Renal cortical epithelial cell (primary cell): ENCODE measurements at places on chromosomes 2 and 18.

DNA sequence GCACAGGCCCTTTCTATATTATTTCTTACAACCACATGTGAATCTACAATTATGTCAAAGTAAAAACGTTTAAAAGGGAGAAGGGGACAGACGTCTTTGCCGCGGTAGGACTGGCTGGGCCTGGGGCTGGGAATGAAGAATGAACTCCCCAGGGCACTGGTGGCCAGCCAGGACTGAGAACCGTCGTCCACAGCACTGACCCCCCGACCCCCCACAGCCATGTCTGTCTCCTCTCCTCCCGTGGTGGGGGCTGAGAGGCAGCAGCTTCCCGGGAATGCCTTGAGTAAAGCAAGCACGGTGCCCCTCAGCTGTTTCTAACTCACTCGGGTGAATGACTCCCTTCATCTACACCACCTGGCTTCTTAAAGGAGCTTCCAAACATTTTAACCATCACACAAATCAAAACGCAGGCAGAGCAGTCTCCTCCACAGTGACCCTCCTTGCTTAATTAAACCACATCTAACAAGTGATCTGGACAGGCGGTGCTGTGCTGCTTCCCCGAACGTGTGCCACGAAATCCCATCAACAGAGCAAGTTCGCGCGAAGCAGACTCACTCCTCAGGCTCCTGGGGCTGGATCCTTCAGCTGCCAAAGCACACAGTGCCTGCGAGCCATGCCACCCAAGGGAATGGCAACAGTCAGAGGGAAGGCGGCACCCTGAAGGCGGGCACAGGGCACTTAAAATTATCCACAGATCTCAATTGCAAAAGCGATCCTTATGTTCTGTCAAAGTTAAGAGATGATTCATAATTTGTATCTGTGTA lies 217.7 kb downstream of the EIPR1 start:
- no peak for DNase-seq

- DNase-seq = no peak
Observed at GRCh38 chr2:216681683-216682082, 13.7 kb downstream of the IGFBP5 start.

DNA sequence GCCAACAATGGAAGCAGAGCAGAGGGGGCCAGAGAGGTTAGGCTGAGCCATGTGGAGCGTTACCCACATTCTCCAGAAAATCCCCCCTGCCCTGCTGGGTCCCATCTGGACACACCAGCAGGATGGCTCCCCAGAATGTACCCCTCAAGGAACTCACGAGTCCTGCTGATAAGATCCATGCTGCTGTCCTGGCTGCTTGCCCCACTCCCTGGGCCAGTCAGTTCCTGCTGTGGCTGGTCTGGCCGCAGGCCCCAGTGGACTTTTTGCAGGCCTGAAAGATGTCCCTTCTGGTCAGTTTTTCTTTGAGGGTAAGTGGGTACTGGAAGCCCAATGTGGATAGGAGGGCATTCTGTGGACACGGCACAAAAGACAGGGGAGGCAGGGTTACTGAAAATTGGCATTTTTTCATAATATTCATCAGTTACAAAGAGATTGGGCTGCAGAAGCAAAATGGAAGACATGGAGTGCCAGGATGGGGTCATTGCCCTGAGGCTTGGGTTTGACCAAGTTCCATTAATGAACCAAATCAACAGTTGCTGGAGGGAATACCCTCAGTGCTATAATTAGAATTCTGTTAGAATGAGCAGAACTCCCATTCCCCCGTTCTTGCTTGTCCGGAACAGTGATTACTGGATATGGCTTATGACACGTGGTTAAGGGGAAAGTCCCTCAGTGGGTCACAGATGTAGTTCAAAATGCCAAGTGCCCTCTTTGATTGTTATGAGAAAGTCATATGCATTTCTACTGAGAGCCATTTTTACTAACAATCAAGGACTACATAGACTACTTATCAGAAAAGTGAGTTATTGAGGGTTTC lies 38.7 kb downstream of the SLC4A5 start:
- no peak for DNase-seq

DNA sequence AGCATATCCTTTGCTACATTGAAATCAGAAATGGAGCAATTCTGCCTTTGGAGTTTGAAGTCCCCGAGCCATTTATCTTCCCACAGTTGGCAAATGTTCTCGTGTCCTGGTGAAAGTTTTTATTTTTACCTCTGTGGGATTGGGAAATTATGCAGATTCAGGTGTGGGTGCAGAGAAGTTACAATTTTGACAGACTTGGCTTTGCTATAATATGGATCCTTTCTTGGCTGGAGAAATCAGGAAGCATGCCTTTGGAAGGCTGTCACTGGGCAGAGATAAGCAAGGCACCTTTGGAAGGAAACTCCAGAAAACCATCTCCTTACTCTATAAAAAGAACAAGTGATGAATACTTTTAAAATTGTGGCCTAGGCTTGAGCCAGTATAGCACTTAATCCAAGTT lies 278.3 kb downstream of the SETBP1 start:
- DNase-seq = no peak

GRCh38 chr18:13993730-13994129 lies 78.4 kb upstream of the MC2R start:
- DNase-seq = no peak

DNA sequence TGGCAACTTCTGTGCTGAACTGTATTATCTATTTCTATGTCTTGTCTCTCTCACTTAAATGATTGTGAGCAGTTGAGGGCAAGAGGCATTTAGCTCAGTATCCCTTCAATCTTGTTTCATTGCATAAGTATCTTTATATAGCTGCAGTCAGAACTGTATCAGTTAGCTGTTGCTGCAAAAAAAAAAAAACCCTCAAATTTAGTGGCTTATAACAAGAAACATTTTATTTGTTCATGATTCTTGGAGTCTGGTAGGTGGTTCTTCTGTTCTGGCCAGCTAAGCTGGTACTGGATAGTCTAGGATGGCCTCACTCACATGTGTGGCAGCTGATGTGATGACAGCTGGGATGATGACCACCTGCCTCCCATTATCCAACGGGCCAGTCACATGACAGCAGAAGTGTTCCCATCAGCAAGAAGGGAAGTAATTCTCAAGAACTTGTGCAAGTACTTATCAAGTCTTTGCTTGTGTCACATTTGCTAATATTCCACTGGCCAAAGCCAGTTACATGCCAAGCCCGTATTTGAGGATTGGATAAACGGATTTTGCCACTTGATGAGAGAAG lies 67.8 kb downstream of the SLC4A3 start:
- DNase-seq = no peak

DNA sequence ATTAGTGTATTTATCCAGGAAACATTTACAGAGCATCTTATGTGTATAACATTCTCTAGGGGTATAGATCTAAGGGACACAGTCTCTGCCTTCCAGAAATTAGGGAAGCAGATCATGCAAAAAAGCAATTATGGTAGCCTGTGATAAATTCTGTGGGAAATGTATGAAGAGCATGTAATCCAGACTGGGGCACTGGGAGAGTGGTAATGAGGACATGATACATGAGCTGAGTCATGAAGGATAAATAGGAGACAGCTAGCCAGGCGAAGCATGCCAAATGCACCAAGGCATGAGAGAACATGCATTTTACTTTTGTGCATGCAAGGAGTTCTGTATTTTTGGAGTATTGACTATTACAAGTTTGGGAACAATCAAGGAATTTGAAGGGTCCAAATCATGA lies 8.9 kb upstream of the RPRM start:
- DNase-seq = no peak

DNA sequence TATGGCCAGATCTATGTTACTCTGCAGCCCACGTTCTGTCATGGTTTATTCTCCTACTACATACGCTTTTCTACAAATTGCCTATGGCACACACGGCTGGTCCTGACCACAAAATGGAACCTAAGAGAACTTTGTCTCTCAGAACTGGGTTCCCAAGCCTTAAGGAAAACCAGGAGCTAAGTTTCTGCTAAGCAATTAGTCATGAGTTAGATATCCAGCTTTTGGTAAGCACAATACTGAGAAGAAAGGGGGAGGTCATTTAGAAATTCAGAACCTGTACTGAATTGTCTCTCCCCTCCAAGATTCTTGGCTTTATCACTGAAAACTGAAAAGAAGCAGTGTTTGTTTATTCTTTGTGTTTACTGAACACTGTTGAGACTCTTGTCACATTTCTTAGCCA lies 283.5 kb upstream of the TANK start:
- DNase-seq = peak; percentile 19

DNA sequence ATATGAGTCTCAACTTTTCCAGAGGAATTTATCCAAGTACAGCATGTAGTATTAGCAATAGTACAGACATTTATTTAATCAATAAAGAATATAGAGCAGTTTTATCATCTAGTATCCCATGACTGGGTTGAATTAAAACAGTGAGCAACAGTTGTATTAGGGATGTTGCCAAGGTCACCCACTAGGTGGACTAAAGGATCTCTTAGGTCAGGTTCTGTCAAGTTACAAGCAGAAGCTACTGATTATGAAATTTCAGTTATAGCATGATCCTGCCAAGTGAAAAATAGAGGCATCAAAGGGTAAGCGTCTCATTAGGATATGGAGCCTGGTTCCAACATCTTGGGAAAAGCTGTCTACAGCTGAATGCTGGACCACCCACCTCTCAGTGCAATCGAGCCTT lies 52.1 kb upstream of the LAPTM4A start:
- DNase-seq = peak; percentile 63

- no peak for DNase-seq
Observed at GRCh38 chr2:108923736-108924579, 65.1 kb downstream of the EDAR start.

- DNase-seq = peak; percentile 86
Observed at GRCh38 chr2:234291765-234292204, 205.1 kb downstream of the ARL4C start.

DNA sequence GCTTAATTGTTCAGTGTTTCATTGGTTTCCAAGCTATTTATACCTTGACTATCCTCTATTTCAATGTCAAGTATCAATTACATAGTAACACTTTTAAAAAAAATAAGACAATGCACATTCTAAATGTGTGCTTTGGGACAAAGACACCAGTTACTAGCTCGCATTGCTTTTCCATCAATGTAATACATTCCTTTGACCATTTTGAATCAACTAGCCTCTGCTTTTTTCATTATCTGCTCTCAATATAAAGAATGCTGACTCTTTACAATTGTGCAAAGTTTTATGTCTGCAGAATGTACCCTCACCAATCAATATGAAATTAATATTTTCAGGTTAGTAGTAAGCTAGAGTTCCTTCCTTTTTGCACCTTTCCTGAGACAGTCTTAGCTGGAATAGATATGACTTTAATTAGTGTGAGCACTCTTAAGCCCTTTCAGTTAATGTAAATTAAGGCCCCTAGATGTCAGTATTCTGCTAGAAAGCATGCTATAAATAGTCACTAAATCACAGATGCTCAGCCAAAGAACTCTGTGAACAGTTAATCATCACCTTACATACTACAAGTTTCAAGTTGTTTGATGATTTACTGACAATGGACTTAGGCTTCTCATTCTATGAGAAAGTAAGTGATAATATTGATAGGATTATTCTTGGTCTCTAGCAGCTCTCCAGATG lies 413.6 kb downstream of the PTH2R start:
- DNase-seq = peak; percentile 88
